ENCODE measurements at places on chromosomes 6 and 20.

DNA sequence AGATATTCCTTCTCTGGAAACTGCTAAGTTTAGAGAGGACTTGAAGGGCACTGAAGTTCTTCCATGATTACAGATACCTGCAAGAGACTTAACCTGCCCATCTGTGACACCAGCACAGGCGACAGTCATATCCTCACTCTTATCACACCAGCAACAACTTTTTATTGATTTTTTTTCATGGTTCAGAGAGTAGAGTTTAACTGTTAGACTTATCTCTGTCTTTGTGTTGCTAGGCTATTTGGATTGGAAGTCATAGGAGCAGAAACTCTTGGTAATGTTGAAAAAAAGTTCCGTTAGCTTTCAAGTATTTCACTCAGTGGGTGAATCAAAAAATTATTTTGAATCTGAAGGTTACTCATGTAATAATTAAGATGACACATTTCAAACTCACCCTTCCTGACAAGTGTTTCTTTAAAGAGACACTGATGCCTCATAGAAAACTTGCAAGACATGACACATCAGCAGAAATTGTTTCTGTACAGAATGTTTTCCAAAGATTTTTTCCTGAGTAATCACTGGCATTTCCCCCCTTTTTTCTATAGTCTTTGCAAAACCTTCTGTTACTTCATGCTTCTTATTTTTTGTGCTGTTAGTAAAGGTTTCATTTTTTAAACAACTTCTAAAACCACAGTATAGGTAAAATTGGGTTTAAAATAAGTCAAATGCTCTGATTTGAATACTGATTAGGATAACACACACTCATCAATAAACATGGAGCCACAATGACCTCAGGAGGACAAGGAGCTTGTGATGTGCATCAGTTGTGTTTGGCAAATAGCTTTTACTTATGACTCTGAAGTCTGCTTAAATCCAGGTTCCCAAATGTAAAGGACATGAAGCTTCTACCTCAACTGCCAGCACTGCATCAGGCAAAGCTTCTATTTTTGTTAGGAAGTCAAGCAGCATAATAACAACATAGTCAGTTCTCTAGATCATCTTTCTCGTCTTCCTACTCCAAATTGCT is 252.9 kb upstream of the MAN1A1 start:
- DNase-seq = no peak

GRCh38 chr20:7770578-7770977 is 169.7 kb downstream of the HAO1 start:
- DNase-seq = no peak

GRCh38 chr20:55586610-55587009 is 418.7 kb downstream of the CBLN4 start:
- DNase-seq = no peak

DNA sequence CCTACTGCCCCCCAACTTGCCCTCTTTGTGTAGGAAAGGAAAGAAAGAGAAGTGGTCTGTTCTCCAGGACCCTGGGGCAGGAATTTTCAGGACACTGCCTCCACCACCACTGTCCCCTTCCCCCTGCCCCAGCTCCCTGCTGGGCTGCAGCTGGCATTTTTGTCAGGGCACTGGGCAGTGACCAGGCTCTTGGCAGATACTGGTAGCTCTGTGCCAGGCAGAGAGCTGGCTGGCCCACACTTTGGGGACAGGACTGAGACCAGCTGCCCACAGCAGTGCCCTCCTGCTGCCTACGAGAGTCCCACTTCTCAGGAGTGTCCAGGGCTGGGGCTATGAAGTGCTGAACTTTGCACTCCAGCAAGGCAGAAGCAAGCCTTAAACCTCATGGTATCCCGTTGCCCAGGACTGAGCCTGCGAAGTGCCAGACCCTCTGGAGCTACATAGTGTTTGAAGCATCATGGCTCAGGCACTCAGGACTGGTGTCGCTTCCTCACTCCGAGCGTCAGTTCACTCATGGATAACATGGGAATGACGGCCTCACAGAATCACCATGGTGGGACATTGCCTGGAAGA is 19.3 kb downstream of the SLC13A3 start:
- no peak for DNase-seq

DNA sequence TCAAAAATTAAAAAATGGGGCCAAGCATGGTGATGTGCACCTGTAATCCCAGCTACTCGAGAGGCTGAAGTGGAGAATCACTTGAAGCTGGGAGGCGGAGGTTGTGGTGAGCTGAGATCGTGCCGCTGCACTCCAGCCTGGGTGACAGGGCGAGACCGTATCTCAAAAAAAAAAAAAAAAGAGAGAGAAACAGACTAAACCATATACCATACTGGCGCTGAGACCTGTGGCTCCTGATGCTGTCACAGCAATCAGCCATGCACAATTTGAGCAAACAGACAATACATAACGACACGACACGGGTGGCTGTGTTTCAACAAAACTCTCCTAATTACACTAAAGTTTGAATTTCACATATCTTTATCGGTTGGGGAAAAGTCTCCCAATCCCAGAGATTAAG is 14.9 kb upstream of the CBFA2T2 start:
- DNase-seq = no peak

DNA sequence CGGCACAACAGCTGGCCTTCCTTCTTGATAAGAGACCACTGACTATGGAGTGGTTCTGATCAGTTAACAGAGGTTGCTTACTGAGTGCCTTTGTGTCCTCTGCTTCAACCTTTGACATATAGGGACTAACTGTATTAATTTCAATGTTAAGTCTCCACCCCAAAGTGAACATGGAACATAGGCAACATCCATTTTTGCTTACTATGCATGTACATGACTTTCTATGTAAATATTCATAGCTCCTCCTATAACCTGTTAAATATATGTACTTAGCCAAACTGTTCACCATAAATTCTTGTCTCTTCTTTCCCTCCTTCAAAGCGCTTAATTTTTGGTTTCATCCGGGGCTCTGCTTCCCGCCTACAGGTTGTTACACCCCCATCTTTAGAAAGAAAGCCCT is 334.8 kb downstream of the EPM2A start:
- DNase-seq = no peak

DNA sequence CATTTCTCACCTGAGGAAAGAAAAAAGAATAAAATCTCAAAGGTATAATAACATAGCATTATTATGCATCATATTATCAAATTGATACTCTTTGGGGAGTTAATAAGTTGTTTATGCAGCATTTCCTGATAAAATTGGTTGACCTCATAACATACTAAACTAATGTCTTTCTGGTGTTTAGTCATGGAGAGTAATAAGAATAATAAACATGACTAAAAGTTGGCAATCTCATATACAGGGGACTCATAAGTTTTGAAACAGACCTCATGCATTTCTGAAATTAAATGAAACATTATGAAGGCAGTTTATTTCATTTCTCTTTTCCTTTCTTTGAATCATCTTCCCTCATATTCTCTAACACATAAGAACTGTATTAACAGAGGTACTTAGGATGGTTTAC is 60.5 kb upstream of the PRDM1 start:
- DNase-seq = no peak

Data from stimulated activated naive CD4-positive, alpha-beta T cell (primary cell).